ENCODE measurements at places on chromosomes 1 and 21.

- no peak for DNase-seq
Measured at GRCh38 chr1:229225331-229225782, 45.6 kb upstream of the RAB4A start.

DNA sequence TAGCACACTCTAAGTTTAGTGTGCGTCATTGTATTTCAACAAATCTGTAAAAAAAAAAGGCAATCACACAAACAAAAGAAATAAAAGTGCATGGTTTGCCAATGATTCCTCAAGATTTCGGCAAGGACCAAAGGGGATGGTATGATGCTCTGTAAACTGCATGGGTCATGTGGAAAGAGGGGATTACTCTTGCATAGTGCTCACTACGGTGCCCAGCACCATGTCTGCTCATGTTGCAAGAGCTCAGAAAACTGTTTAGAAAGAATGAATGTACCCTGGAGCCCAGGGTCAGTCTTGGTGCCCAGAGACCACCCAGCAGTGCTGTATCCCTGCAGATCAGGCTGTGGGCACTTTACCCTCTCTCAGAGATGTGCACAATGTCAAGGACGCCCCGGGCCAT is 3.6 kb upstream of the KCNA10 start:
- no peak for DNase-seq

GRCh38 chr1:117312453-117313138 is 54.7 kb upstream of the MAN1A2 start:
- no peak for DNase-seq

DNA sequence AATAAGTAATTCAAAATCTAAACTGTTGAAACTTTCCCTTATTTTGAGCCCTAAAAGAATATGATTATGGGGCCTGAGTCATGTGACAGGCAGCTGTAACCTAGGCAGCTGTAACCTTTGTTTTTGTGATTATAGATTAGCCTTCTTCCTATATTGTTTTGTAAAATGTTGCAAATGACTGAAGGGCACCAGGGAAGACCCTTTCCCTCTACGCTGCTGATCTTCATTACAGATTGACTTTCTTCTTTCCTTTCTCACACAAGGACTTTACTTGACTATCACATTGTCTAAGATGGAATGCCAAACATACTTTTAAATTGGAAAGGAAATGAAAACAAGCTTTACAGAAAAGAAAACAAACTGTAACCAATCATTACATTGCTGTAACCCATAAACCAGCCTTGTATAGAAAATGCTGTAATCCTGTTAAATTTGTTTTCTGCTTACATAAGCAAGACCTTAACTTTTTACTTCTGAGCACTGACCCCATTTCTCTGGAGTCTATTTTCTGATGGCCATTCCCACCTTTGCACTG is 242.2 kb downstream of the RGS7 start:
- DNase-seq, result no peak

DNA sequence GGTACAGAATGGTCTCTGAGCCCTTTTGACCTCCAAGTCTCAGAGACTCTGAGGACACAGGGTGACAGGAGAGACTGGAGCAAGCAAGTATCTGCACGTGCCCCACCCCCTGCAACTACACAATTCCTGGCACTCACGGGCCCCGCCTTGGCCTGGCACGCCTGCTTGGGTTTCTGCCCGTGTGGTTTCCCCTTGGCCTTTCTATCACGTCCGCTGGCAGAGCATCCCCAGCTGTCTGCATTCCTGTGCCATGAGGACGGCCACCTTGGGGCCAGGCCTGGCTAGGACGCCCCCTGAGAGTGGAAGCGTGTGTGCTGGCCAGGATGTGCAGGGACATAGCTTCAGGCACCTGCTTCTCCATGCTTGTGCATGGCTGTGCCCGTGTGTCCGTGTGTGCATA is 14.3 kb upstream of the EDN2 start:
- DNase-seq, result no peak

- no peak for DNase-seq
Measured at GRCh38 chr1:59029411-59030167, 245.7 kb upstream of the JUN start.

DNA sequence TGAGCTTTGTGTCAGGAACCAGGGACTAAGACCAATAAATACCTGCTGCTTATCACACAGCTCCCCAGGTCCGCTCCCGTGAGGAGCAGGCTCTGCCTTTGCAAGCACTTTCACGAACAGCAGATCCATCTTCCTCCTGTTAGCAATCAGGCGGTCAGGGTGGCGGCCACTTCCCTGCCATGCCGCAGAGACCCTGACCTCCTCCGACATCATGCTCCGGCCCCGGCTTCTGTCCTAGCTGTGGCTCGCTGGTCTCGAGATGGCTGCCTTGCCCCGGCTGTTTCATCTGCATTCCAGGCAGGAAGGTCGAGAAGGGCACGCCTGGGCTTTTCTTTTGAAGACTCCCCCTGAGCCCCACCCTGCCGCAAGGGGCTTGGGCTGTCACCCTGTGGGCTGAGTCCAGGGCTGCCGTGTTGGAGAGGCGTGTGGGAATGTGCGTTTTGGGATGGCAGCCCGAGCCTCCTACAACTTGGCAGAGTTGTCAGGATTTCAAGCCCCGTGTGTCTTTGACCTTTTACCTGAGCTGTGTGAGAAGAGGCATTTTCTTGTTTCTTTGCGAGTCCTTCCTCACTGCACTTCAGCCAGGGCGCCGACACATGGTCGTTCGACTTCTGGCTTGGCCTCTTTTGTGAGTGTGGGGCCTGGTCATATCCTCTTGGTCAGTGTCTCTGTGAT is 59.5 kb downstream of the AGPAT3 start:
- DNase-seq, result no peak
